SK-N-DZ (cell line): ENCODE measurements at places on chromosomes 11 and 22.

- DNase-seq: no peak
These were observed 24.3 kb upstream of the ADA2 start for GRCh38 chr22:17243524-17243923.

DNA sequence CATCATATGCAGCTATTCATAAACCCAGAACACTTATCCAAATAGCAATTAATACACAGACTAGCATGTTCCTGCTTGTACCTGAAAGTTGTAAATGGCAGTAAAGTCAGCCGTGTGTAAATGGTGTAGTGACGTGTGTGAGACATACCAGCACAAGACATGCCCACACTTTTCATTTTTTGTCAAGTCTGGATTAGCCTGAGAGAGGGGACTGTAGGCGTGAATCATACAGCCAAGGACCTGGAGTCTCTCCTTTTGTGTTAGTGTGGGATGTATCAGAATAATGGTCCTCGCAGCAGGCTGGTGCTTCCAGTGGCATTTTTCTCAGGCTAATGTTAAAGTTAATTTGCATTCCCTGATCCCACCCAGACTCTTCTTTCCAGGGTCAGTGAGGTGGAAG is 116.8 kb upstream of the BMAL1 start:
- DNase-seq: no peak

DNA sequence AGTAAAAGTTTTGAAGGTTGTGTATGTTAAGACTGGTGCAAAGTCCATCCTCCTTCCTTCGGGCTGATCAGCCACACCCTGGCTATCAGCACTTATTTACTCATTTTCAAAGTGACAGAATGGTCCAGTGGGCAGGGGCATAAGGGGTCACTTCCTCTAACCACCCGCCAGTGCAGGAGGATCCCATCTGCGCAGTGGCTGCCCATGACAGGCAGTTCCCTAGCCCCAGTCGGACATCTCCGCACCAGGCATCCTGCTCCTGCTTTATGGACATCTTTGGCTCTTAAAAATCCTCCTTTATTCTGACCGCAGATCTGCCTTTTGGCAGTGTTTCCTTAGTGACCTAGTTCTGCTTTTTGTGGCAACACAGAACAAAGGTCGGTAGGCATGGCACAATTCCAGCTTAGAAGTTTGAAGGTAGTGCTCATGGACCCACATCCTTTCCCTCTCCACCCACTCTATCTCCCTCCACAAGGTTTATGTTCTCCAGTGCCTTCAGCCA is 55.9 kb downstream of the BMAL1 start:
- no peak for DNase-seq

DNA sequence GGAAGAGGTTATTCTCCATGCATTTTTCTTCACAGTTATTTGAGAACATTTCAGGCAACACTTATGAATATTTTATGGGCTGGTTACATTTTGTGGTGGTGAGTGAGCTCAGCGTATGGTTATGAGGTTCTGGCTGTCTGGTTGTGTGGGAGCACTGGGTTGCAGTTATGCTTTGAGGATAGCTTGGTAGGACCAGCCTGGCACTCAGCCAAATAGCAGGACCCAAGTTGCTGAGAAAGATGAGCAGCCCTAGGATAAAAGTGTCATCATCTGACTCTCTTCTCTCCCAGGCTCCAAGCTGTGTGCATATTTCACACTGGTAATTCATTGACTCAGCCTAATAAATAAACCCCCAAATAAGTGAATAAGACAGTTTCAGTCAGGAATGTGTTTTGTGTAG is 8.1 kb upstream of the SRSF8 start:
- no peak for DNase-seq

GRCh38 chr22:38927033-38927781 is 30.2 kb upstream of the APOBEC3A start:
- peak; percentile 56 for DNase-seq

GRCh38 chr11:71096751-71097388 is 155.5 kb downstream of the SHANK2 start:
- no peak for DNase-seq

DNA sequence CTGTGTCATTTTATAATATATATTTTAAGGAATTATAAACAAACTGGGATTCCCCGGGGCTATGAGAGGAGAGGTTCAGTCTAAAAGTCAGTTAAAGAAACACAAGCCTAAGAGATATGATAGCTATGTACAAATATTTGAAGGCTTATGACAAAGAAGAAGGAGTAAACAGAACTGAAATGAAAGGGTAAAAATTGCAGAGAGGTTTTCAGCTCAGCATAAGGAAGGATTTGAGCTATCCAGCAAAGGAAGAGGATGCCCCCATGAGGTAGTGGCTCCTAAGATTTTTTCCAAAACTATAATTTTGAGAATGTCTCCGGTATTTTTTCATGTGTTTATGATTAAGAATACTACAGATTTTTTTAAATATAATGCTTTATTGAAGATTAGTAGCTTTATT is 57.9 kb upstream of the ANGPTL5 start:
- no peak for DNase-seq

- DNase-seq: no peak
These were observed 6.3 kb upstream of the SMIM35 start for GRCh38 chr11:118092907-118093571.
